ENCODE measurements at places on chromosomes 16 and 17. TPM values are rescaled to one million over a fixed set of nuclear protein-coding genes. Genes with fewer than 3 reads are reported as not detected.

DRC3 gene
- 0.11 TPM for total RNA-seq

TSPAN10 gene
- total RNA-seq: 2.1 TPM

SEZ6L2 gene
- 1.1 TPM for total RNA-seq

- peaks cover 12% of the 10 kb centered on the region for H3K4me1 ChIP-seq
- no peak overlapping the region for H3K27ac ChIP-seq
- no peak overlapping the region for H3K4me3 ChIP-seq
- no peaks in the 10 kb centered on the region for H3K36me3 ChIP-seq
- no peaks in the 10 kb centered on the region for H3K27me3 ChIP-seq
- DNase-seq: no peak
Observed at GRCh38 chr16:79810449-79811189, 210.1 kb upstream of the MAF start.

- peaks cover 8% of the 10 kb centered on the region for H3K4me1 ChIP-seq
- H3K4me3 ChIP-seq: no peak overlapping the region
- DNase-seq: no peak
- no peaks in the 10 kb centered on the region for H3K27me3 ChIP-seq
- peak overlapping the region; percentile 39 for H3K27ac ChIP-seq
- peaks cover 3% of the 10 kb centered on the region for H3K36me3 ChIP-seq
Observed at GRCh38 chr17:65529761-65530522, 31.5 kb downstream of the AXIN2 start.

GRCh38 chr17:40980117-40980516, 4.0 kb downstream of the KRT40 start:
- no peak overlapping the region for H3K4me3 ChIP-seq
- no peaks in the 10 kb centered on the region for H3K36me3 ChIP-seq
- H3K27ac ChIP-seq: no peak overlapping the region
- no peaks in the 10 kb centered on the region for H3K4me1 ChIP-seq
- H3K27me3 ChIP-seq: no peaks in the 10 kb centered on the region
